ENCODE measurements at places on chromosomes 3 and 15.

GRCh38 chr3:42014458-42014920 lies 52.6 kb upstream of the ULK4 start:
- DNase-seq: no peak

- no peak for DNase-seq
Measured at GRCh38 chr15:41061667-41062066, 54.4 kb downstream of the INO80 start.

- DNase-seq: no peak
Measured at GRCh38 chr3:15781637-15782402, 16.0 kb downstream of the ANKRD28 start.

GRCh38 chr3:58023531-58023930 lies 15.3 kb downstream of the FLNB start:
- no peak for DNase-seq

GRCh38 chr15:92992720-92993119 lies 92.6 kb downstream of the CHD2 start:
- no peak for DNase-seq
